Activated gamma-delta T cell (primary cell): ENCODE measurements at places on chromosomes 6 and 20.

DNA sequence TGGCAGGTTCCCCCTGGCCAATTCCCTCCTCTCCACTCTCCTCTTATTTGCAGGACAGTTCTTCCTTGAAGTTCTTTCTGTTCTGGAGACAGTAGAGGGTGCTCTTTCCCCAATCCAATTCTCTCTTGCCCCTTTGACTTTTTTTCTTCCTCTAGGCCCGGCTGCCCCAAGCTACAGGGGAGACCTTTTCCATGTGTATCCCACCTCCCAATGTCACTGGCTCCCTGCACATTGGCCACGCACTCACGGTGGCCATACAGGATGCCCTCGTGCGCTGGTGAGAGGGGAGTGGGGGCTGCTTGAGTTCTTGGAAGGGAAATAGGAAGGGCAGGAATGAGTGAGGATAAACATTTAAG lies 1.5 kb downstream of the VARS2 start:
- no peak for DNase-seq

DNA sequence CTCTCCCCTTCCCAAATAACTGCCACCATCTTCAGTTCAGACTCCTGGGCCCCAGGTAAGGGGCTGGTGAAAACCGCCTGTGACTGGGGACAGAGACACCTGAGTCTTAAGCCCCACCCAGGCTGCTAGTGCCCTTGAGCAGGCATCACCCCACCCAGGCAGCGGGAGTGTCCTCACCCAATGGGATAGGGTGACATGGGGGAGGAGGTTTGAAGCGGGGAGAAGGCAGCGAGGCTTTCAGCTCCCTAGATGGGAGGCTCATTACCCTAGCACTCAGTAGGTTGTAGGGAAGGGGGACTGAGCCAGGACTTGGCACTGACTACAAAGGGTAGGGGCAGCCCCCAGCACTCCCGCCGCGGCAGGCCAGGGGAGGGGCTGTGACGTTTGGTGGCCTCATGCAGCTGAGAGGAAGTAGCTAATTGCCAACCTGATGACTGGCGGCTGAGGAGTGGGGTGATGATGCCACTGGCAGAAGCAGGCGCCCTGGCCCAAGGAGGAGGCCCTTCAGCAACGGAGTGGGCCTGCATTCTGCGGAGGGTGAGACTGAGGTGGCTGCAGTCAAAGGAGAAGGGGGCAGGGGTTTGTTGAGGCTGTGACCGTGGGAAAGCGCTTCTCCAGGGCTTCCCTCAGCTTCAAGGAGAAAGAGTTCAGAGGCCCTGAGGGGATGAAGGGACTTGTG lies 126.9 kb downstream of the MRPL14 start:
- no peak for DNase-seq

DNA sequence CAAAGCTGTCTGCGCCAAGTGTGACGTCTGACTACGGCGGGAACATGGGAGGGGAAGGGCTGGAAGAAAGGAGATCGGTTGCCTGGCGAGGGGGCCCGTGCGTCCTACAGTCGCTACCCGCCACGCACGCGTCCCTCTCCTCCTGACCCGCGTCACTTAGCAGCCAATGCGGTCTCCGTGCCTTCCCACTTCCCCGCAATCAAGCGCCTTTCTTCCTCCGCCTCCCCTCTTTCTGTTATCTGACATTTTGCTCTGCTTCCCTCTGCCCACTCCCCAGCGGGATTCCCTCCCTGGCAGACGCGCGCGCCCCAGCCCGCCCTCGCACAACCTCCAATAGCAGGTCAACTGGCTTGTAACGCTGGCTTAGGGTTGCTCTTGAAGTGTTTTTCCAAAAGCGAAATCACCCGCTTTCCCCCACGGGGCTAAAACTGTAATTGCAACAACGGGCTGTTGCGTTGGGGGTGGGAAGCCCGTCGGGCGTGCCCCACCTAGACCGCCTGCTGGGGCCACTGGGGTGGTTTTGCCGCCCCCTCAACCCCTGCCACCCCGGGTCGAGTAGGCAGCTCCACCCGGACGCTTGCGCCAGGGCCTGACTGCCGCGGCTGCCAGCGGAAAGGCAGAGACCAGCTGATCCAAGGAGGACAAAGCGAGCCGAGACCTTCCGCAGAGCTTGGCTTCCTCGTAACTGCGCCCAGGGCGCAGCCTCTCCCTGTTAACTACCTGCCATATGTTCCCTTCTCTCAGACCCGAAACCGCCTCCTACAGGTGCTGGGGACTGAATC lies 6.2 kb upstream of the SOX4 start:
- DNase-seq = no peak

DNA sequence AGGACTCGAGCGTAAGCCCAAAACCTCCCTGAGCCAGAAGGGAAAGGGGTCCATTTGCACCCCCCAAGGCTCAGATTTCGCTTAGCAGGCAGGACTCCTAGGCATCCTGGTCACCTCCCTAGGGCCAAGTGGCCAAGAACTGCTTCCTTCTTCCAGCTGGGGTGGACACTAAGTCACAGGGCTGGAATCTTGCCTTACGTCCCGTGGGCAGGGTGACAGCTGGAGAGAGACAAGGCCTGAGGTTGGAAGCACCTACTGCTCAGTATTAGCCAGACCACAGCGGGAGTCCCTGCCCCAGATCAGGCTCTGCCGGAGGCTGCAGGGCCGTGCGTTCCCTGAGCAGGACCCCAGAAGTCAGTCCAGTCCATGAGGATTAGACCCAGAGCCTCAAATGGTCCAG lies 19.7 kb downstream of the LAMA5 start:
- no peak for DNase-seq

GRCh38 chr6:155263373-155264063 lies at the start of gene CLDN20:
CLDN20 (plus strand) TSS chr6:155264013; CDS start chr6:155275720, 11,707 bp downstream.
- DNase-seq = no peak

DNA sequence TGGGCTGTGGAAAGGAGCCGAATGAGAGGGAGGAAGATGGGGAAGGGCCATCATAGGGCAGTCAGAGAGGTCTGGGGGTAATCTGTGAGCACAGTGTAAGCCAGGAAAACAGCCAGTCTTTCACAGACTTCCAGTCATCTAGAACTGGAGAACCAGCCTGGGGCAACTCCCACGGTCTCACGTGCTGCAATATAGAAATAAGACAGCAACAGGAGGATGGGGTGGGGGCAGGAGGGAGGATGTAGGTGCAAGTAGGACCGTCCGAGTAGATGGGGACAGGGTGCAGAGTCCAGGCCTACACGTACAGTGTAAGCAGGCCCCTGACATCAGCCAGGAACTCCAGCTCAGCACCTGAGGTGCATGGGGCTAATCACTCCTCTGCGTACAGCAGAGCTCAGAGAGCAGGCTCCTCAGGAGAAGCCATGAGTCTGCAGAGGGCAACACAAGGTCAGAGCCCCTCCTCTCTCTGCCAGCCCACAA lies 58.2 kb upstream of the TNFAIP3 start:
- DNase-seq = no peak

DNA sequence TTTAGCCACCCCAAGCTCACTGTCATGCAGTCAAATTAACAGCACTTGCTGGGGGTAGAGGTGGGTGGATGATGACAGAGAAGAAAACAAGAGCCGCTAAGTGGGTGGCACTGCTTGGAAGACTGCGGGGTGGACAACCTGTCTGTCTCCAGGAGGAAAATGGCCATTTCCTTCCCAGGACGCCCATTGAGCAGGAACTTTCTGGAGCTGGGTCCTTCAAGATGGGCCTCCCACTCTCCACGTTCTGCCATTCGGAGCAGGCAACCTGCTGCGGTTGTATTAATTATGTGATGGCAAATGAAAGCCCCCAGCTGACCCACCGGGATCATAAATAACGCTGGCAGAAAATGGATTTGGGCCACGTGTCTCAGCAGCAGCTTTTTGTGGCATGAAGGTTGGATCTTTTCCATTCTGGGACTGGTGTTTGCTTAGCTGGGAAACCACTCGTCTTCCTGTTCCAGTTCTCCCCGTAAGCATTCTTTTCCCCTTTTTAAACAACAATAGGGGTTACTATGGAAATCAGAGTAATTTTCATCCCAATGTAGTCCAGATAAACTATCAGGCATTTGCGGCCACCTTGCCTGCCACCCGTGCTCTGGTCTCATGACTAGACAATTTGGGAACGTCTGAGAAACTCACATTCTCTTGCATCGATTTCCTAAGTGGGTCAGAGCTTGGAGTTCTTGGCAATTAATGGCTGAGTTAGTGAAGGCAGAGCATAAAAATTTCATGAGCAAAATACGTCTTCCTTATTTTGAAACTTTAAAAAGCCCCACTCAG lies 215.5 kb downstream of the ANKRD60 start:
- DNase-seq = no peak

DNA sequence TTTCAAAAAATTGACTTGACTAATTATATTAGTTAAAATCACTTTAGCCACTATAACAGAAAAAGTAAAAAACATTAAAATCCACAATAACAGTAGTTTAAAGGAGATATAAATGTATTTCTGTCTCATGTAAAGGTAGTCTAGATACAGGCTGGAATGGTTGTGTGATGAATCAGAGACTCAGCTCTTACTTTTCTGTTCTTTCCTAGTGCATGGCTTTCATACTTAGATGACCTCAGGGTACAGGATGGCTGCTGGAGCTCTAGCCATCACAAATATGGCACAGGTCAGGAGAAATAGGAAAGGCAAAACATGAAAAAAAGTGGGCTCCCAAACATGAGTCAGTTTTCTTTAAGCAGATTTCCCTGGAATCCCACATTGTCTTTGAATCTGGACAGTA lies 157.7 kb upstream of the FLRT3 start:
- DNase-seq = no peak

GRCh38 chr6:150417250-150417649 lies 48.4 kb downstream of the IYD start:
- DNase-seq = no peak

DNA sequence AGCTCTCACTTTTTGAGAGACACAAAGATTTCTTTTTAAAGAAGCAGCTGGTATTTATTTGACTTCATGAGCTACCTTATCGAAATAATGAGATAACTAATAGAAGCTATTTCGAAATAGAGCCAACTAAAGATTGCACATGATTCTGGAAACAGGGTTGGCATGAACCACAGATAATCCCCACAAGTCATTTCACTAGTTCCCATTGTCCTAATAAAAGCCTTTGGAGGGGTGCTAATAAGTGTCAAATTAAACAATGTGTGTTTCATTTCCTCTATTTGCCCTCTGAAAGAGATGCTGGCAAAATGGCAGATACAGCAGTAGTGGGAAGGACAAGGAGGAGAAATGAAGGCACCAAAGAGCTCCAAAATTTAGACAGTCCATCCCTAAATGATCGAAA lies 78.6 kb upstream of the RIPOR2 start:
- no peak for DNase-seq

GRCh38 chr6:45365036-45365435 lies 12.7 kb downstream of the SUPT3H start:
- DNase-seq = no peak

- DNase-seq = no peak
These were observed 6.0 kb downstream of the SCUBE3 start for GRCh38 chr6:35219683-35220326.

GRCh38 chr20:53678990-53679596 lies 85.5 kb upstream of the ZNF217 start:
- DNase-seq = no peak

DNA sequence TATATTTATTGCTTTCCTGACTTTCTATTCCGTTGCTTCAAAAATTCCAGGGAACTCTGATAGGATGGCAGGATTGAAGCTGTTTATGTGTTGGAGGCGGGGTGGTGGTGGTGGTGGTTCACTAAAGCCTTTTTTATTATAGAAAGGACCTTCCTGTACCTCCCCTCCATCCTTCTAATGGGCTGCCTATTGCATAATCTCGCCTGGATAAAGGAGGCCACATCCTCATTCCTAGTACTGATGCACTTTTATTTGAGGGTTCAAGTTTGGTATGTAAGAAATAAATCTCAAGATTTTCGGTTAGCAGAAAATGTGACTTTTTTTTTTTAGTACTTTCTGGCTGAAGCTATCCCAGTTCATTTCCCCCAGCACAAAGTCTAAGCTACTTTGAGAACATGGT lies 18.7 kb upstream of the CTAGE9 start:
- DNase-seq = no peak

- DNase-seq = no peak
These were observed 17.9 kb upstream of the ZNF451 start for GRCh38 chr6:57072108-57072507.

DNA sequence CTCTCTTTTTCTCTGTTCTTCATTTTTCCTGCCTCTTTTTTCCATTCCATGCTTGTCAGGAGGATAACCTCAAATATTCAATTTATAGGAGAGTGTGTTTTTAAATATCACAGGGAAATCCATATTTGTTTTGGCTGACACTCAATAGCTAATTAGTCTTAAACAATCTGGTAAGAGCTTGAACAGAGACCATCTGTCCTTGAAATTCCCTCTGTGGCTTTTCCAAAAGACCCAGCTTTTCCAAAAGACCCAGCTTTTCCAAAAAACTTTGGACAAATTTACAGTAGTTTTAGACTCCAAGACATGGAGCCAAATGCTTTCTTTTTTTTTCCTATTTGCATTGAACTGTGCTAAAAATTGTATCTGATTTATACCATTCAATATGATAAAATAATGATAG lies 127.4 kb upstream of the FAM83B start:
- no peak for DNase-seq

DNA sequence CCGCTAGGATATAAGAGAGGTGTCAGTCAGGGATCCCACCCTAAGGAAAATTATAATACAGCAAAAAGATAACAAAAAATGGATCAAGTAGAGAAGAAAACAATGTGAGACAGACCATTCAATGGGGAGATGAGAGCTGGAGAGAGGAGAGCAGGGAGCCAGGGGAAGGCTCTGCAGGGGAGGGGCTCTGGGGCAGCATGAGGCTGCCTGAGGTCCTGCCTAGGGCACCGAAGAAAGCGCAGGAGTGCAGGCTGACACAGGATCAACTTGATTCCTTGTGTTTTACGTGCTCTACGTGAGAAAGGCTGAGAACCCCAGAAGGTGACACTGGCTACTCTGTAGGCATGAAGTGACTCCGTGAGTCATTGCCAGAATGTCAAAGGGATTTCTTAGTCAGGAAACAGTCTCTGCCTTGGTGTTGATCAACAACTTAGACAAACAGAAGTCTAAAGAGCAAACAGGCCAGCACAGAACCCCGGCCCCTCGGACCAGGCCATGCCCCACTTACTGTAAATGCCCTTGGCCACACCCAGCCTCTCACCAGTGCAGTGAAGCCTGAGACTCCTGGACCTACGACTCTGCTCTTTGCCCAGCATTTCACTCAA lies 290.1 kb upstream of the PRDM1 start:
- no peak for DNase-seq

DNA sequence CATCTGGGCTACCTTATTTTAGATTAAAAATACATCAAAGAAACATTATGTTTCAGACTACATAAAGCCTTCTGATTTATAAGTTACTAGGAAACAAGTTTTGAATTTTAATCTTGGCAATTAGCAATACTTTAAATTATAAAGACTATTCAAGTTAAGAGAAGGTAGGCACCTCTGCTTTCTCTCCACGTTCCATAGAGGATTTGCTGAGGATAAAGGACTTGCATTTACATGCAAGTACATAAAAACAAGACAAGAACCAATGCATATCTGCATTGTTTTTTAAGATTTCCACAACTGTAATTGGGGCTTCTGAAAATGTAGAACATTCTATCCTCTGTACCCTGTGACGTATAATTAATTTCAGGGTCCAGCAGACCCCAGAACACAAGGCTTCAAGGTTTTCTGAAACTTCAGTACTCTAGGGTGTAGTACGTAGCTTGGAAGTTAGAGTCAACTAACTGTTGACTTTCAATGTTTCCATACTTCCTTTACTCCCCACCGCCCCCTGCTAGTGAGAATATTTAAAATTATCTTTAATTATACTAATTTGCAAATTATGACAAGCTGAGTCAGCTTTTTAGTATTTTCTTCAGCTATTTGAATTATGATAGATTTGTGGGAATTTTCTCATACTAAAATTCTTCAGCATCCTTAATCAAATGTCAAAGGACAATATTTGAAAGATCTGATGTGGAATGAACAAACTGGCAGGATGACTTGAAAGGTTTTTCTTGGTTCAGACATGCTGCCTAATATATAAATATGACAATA lies 82.8 kb downstream of the PKIB start:
- DNase-seq = no peak

- no peak for DNase-seq
These were observed 11.3 kb upstream of the TRDN start for GRCh38 chr6:123648020-123648580.
